ENCODE measurements at places on chromosomes 2 and 18.
A peak's percentile ranks its signal among the peaks of the same experiment; 100 is the strongest.

GRCh38 chr18:25630682-25631081 is 278.7 kb upstream of the ZNF521 start:
- DNase-seq, result no peak

- no peak for DNase-seq
Observed at GRCh38 chr2:174350018-174350417, 15.3 kb downstream of the SP9 start.

DNA sequence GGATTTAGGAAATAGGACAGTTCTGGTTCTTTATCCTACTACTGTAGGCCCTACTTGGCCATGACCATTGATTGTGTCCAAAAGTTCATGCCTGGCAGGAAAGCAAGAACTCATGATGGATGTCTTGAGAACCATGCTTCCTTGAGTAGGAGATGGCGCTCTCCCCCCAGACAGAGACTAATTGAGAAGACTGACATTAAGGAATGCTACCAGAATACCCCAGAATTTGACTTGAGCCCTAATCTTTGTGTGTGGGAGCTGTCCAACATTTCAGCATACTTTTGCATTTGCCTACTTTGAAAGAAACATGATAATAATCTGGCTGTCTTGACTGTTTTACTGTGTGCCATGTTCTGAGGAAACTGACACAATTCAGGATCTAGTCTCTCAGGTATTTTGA is 23.3 kb downstream of the MAPRE3 start:
- DNase-seq, result no peak

- no peak for DNase-seq
Observed at GRCh38 chr2:58601017-58601416, 359.9 kb upstream of the FANCL start.

- DNase-seq, result no peak
Observed at GRCh38 chr2:53867169-53867568, 7.4 kb upstream of the GPR75 start.

DNA sequence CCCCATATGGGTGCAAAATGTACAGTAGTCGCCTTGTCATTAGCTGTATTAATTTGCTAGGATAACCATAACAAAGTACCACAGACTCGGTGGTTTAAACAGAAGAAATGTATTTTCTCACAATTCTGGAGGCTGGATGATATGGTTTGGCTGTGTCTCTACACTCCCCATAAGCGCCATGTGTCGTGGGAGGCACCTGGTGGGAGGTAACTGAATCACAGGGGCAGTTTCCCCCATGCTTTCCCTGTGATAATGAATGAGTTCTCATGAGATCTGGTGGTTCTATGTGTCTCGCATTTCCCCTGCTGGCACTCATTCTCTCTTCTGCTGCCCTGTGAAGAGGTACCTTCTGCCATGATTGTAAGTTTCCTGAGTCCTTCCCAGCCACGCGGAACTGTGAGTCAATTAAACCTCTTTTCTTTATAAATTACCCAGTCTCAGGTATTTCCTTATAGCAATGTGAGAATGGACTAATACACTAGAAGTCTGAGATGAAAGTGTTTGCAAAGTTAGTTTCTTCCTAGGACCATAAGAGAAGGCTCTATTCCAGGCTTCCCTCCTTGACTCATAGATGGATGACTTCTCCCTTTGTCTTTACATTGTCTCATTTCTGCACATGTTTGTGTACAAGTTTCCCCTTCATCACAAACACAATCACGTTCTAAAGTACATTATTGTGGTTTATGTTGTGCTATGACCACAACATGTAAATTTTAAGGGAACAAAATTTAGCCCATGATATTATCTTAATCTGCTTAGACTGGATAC is 1442.6 kb downstream of the SUCLG1 start:
- no peak for DNase-seq

GRCh38 chr2:212638694-212639093 is 100.1 kb upstream of the ERBB4 start:
- no peak for DNase-seq

GRCh38 chr2:239369631-239370161 is 31.1 kb downstream of the HDAC4 start:
- DNase-seq, result peak; percentile 87

- no peak for DNase-seq
Observed at GRCh38 chr2:220163486-220163885, 536.1 kb downstream of the SLC4A3 start.

- DNase-seq, result no peak
Observed at GRCh38 chr2:102480285-102481195, 7.5 kb downstream of the SLC9A4 start.
